ENCODE measurements at places on chromosomes 6 and 20.

DNA sequence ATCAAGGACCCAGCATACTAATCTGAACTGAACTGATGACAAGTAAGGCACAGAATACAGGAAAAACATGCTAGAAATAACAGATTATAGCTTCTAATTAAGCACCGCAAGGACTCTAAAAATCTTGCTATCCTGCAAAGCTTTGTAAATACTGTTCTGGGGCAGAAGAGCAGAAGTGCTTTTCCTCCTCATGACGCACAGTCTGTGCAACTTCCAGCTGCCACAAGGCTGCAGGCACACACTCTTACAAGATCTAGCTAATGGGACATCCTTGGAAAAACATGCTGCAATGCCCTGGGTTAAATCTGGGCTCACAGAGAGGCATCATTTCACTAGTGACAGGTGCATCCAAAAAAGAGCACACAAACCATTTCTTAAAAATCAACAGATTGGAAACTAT, 188.6 kb downstream of the GJA10 start:
- no peak for DNase-seq
- H3K27me3 ChIP-seq, result no peaks in the 10 kb centered on the region
- no peak overlapping the region for H3K4me3 ChIP-seq
- H3K4me1 ChIP-seq, result no peaks in the 10 kb centered on the region
- no peaks in the 10 kb centered on the region for H3K36me3 ChIP-seq

DNA sequence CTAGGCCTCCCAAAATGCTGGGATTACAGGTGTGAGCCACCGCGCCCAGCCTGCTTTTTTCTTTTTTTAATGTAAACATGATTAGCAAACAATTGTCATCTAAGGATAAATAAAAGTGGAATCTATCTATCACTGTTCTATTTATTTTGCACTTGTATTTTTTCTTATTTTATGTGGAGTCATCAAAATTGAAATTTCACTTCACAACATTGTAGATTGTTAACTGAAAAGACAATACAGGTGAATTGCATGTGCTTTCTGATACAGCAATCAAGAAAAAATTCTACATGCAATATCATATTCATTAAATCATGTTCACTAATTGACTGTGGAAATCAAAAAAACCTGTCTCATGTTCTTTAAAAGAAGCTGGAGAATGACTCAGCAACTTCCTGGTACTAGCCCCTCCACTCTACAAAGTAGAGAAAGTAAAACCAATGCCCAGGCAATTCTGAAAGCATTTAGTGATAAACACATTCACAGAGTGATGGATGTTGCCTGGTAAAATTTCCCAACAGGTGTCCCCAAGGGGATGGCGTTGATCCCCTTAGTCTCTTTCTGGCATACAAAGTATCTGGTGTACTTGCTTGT, 10.7 kb upstream of the RFX6 start:
- H3K4me3 ChIP-seq, result no peak overlapping the region
- DNase-seq, result no peak
- no peaks in the 10 kb centered on the region for H3K27me3 ChIP-seq
- H3K4me1 ChIP-seq, result no peaks in the 10 kb centered on the region

DNA sequence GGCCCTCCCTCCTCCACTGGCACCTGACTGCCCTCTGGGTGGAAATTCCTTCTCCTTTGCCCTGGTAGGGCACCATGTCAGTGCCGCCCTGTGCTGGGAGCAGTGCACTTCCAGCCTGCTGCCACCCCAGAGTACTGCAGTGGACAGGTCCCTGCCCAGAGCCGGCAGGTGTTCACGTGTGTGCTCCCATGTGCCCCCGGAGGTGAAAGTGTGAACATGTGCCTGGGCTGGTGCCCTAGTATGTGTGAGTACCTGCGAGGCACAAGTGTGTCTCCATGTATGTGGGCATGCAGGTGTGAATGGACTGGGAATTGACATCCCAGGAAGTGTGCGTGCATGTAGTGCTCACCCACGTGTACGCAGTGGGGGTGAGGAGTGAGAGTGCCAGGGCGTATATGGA, 29.4 kb downstream of the SDCBP2 start:
- H3K27me3 ChIP-seq, result no peaks in the 10 kb centered on the region
- peaks cover 20% of the 10 kb centered on the region for H3K36me3 ChIP-seq
- no peak overlapping the region for H3K4me3 ChIP-seq
- DNase-seq, result no peak
- no peak overlapping the region for H3K27ac ChIP-seq

- H3K4me1 ChIP-seq, result no peaks in the 10 kb centered on the region
- no peaks in the 10 kb centered on the region for H3K27me3 ChIP-seq
- H3K36me3 ChIP-seq, result no peaks in the 10 kb centered on the region
- no peak for DNase-seq
Measured at GRCh38 chr20:4942331-4942730, 59.0 kb downstream of the SLC23A2 start.

DNA sequence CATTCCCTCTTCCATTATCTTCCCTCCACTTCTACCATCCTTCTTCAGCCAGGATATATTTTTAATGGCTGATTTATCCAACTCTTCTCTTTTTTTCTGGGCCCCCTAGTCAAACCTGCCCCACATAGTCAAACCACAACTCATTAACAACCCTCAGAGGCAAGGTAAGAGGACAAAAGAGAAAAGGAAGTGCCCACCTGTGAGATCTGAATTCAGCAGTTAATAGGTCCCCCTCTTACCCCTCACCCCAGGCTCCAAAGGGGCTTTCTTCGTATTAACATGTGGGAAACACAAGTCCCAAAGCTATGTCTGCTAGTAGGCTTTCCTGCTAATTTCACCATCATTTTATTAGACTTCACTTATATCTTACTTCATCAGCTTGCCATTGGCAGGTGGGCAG, 44.1 kb upstream of the TSPYL1 start:
- no peaks in the 10 kb centered on the region for H3K4me1 ChIP-seq
- H3K27me3 ChIP-seq, result no peaks in the 10 kb centered on the region
- H3K4me3 ChIP-seq, result no peak overlapping the region
- no peak for DNase-seq
- no peaks in the 10 kb centered on the region for H3K36me3 ChIP-seq

DNA sequence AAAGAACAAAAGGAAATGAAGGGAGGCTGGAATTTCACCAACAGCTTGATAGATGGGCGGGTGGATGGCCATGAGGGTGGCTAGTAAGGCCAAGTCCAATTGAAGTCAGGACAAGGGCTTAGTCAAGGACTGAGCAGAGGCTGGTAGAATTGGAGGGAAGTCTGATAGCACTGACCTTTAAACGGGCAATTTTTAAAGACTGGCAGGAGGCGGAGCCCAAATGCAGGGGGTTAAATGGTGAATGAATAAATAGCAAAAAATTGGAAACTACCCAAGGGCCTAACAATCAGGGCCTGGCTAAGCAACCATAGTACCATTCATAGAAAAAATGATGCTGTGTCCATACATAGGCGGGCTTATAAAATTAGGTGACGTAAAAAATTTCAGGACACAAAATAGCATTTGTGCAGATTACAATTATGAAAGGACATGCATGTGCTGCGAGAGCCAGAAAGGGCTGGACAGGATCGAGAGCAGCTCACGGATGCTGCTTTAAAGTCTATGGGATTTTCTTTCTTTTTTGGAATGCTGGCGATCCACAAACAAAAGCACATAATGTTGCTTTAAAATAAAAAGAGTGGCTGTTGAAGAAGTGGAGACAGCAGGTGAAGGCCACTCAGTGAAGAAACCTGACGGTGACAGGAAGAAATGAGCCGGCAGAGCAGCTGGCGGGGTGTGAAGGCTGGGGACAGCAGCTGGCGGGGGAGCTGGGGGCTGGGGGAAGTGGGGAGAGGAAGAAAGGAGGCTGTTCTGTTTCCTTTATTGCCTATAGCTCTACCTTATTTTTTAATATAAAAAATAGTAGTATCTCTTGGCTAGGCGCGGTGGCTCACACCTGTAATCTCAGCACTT, 42.8 kb upstream of the TAF8 start:
- H3K27me3 ChIP-seq, result no peaks in the 10 kb centered on the region
- peaks cover 6% of the 10 kb centered on the region for H3K36me3 ChIP-seq
- no peak for DNase-seq
- H3K4me3 ChIP-seq, result no peak overlapping the region
- no peak overlapping the region for H3K27ac ChIP-seq

DNA sequence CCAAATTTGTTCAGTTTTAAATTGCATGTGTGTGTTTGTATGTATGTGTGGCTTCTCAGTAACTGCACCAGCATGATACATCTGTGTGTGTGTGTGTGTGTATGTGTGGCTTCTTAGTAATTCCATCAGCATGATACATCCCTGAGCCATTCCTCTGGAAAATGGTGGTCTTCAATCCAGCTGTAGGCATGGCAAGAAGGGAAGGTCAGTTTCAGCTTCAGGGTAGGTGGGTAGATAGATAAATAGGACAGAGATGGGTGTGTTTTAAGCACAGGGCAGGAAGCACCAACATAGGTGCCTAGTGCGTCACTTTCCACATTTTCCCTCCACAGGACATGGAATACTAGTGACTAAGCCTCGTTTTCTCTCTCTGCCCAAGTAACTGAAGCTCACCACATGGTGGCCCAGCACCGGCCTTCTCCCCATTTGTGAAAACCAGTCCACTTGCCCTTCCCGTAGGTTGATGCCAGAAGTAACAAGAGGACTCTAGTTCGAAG, 82.9 kb downstream of the RPP40 start:
- H3K27me3 ChIP-seq, result no peaks in the 10 kb centered on the region
- H3K27ac ChIP-seq, result no peak overlapping the region
- H3K4me3 ChIP-seq, result no peak overlapping the region
- DNase-seq, result no peak

- no peak overlapping the region for H3K4me3 ChIP-seq
- no peak overlapping the region for H3K27ac ChIP-seq
- DNase-seq, result no peak
- H3K36me3 ChIP-seq, result no peaks in the 10 kb centered on the region
- no peaks in the 10 kb centered on the region for H3K4me1 ChIP-seq
Measured at GRCh38 chr6:91718198-91718597, 1131.3 kb upstream of the MAP3K7 start.

DNA sequence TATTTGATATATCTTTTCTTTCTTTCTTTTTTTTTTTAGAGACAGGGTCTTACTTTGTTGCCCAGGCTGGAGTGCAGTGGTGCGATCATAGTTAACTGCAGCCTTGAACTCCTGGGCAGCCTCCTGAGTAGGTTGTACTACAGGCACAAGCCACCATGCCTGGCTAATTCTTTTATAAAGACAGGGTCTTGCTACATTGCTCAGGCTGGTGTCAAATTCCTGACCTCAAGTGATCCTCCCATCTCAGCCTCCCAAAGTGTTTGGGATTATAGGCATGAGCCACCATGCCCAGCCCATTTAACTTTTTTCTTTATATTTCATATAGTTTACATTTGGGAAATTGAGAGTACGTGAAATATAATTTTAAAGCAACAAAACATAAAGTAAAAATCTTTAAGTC, 10.1 kb downstream of the NUS1 start:
- H3K4me3 ChIP-seq, result no peak overlapping the region
- no peak overlapping the region for H3K27ac ChIP-seq
- no peak for DNase-seq
- no peaks in the 10 kb centered on the region for H3K27me3 ChIP-seq

DNA sequence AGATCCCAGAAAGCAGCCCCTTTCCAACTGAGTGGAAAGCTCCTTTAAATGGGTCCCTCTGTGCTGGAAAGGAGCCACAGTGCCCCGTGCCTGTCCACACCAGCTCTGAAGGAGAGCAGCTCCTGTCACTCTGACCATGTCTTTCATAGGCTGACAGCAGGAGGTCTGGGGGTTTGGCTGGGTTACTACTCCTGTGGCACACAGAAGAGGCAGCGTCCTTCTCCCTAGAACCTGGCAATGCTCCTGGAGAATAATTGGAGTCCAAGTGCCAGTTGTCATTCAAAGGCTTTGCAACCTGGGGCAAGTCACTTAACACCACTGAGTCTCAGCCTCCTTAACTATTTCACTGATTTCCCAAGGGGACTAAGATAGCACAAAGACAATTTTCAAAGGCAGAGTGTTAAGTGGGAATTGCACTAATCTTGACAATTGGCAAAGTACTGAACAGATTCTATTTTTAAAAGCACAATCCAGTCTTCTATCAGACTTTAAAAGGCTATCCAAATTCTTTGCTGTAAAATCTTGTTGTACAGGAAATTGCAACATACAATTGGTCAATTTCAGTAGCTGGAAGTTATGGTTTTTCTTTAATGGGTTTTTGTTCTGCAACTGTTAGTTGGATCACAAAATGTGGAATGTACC, 457.2 kb downstream of the KIF16B start:
- H3K27me3 ChIP-seq, result no peaks in the 10 kb centered on the region
- no peaks in the 10 kb centered on the region for H3K36me3 ChIP-seq
- no peak overlapping the region for H3K4me3 ChIP-seq
- H3K4me1 ChIP-seq, result no peaks in the 10 kb centered on the region
- H3K27ac ChIP-seq, result no peak overlapping the region

GRCh38 chr6:11346516-11346915, 114.0 kb upstream of the NEDD9 start:
- no peak for DNase-seq
- no peaks in the 10 kb centered on the region for H3K36me3 ChIP-seq
- H3K4me1 ChIP-seq, result no peaks in the 10 kb centered on the region
- no peak overlapping the region for H3K27ac ChIP-seq

GRCh38 chr6:7411328-7411727, 21.7 kb downstream of the RIOK1 start:
- H3K27ac ChIP-seq, result no peak overlapping the region
- no peak overlapping the region for H3K4me3 ChIP-seq
- no peak for DNase-seq
- H3K27me3 ChIP-seq, result no peaks in the 10 kb centered on the region
- no peaks in the 10 kb centered on the region for H3K4me1 ChIP-seq
